Right cardiac atrium (tissue), 5 donors: ENCODE measurements at places on chromosomes 6 and 20. TPM values are rescaled to one million over a fixed set of nuclear protein-coding genes. Genes with fewer than 3 reads are reported as not detected.

KCNQ5 gene
- total RNA-seq: 0.68 TPM

SNAP91 gene
- total RNA-seq: 0.11 TPM

FHL5 gene
- total RNA-seq: 0.93 TPM

MUC21 gene
- total RNA-seq: not detected

GRCh38 chr6:81265106-81265505 is 487.4 kb downstream of the TENT5A start:
- peak; percentile 64 for DNase-seq

- peak; percentile 85 for DNase-seq
These were observed 97.7 kb downstream of the SYCP2 start for GRCh38 chr20:59835448-59836395.

GRCh38 chr20:61090541-61090940 is 161.5 kb upstream of the CDH4 start:
- DNase-seq: no peak

- no peak for DNase-seq
These were observed 30.4 kb upstream of the SNX9 start for GRCh38 chr6:157792671-157793070.

DNA sequence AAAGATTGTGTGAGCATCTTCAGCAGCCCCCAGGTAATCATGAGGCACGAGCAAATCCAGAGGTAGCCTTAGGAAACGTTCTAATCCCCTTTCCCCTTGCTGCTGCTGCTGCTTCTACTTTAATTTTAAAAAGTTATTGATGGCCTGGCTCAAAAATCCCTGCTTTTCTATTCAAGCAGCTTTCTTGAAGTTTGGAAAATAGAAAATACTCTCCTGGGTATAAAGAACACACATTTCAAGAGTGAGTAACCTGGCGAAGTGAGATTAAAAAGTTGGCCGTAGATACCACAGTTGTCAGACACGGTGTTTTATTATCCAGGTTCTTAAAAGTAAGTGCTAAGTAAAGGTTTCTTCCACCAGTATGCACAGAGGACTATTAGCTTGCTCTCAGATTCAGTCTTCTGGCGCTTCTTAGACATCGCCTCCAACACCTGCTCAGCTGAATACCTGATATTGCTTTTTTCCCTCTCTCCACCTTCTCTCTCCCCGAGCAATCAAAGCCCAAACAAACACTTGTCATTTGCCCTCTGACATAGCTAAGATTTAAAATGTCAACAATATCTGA is 150.7 kb downstream of the EDN3 start:
- DNase-seq: no peak

DNA sequence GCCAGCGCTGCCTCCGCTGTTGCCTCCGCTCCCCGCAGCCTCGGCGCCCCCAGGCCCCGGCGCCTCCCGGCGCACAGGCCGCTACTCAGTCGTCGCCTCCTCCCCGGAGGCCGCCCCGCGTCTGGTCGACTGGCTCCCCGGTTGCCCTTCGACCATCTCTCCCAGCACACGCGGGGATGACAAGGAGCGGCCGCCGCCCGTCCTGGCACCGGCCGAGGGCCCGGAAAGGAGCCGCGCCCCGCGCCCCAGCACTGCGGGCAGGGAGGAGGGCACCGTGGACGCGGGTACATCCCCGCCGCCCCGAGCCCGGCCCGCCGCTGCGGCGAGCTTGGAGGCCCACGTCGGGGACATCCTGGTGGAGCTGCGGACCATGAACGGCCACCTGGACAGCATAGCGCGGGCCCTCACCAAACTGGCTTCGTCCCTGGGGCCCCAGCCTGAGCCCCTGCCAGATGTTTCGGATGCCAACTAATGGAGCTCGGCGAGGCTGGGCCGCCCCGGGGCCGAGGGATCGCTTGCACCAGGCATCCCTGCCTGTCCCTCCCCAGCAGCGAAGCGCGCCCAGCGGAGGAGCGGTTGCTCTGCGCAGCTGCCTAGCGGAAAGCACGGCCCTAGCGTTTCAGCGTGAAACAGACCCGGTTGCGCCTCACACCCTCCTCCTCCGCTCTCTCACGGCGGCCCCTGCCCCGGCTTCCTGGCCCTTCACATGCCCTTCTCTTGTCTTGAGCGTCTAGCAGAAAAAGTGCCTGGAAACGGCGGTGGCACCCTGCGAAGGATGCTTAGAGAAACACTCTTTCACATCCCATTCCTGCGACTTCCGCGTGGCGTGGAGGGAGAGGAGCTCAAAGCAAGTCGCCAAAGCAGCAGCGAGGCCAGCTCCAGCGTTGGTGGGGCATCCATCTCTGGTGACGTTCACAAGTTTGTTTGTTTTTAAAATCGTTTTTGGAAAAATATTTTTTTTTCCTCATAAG is 285.8 kb upstream of the SUPT3H start:
- peak; percentile 62 for DNase-seq

DNA sequence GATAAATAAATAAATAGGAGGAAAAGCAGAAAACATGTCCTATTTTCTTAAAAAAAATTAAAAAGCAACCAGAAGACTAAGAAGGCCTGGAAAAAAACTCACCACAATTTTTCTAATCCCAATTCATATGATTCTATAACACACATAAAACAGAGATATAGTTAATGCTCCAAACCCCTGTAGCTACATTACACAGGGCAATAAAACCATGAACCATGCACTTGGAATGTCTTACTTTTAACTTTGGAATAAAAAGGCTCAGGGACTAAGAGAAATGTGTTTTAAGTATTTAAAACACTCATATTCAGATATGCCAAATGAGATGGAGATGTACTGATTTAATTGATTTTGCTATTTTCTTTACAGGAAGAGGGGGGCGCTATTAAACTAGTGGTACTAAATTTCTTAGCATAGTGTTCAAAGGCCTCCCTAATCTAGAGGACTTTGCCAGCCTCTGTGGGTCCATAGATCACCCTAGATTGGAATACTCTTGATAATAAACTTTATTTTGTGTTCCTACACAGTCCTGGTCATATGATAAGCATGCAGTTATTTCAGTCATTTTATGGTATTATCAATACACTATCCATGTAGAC is 30.3 kb upstream of the GCM1 start:
- no peak for DNase-seq

GRCh38 chr6:20314866-20315845 is 86.5 kb upstream of the E2F3 start:
- DNase-seq: no peak

DNA sequence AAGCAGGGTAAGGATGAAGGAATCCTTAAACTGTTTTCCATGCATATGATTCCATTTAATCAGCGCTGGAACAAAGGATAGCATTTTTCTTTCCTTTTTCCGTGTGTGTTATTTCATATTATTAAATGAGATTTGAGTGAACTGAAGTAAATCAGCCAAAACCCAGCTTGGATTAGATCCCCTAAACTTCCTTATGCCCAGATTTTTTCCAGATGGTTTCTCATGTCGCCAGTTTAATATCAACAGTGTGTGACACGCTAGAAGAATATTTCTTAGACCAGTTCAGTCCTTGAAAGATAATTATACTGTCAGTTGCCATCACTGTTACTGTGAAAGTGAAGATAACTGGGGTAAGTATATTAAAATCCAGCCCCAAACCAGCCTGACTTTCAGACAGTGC is 1009.4 kb downstream of the KIF16B start:
- DNase-seq: no peak

- no peak for DNase-seq
These were observed 29.9 kb upstream of the ANKEF1 start for GRCh38 chr20:10004900-10005299.

DNA sequence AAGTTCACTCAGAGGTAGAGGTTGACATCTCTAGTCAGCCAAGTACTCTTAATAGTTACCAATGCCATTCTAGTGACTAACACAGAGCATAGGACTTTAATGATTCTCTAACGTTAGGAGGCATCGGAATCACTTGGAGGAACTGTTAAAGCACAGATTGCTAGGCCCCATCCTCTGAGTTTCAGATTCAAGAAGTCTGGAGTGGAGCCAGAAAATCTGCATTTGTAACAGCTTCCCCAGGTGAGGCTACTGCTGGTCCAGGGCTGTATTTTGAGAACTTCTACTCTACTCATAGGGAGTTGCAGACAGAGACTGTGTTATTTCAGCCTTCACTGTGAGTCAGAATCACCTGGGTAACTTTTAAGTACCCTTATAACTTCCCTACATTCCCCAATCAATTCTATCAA is 5.7 kb downstream of the LMBRD1 start:
- no peak for DNase-seq

- no peak for DNase-seq
These were observed 121.6 kb downstream of the QRSL1 start for GRCh38 chr6:106750946-106751345.

DNA sequence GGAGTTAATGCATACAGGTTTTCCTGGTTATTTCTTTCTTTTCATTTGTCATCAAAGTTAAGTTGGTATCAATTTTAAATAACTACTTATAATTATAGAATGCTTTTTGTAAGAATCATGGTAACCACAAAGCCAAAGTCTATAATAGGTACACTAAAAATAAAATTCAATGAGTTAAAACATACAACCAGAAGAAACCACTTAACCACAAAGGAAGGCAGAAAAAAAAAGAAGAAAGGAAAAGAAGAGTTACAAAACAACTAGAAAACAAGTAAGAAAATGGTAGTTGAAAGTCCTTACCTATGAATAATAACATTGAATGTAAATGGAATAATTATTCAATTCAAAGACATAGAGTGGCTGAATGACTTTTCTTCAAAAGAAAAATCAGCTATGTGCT is 45.6 kb downstream of the THBS2 start:
- no peak for DNase-seq

DNA sequence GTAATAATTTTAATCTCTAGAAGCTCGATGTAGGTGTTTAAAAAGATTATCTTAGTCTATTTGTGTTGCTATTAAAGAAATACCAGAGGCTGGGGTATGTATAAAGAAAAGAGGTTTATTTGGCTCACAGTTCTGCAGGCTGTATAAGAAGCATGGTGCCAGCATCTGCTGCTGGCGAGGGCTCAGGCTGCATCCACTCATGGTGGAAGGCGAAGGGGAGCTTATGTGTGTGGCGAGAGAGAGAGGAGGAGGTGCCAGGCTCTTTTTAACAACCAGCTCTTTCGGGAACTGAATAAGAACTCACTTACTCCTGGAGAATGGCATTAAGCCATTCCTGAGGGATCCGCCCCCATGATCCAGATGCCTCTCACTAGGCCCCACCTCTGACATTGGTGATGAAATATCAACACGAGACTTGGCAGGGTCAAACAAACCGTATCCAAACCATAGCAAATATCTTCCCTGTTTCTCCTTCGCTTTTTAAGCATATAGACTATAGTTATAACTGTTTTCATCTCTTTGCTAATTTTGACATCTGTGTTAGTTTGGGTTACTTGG is 24.5 kb downstream of the CHMP4B start:
- no peak for DNase-seq
